ENCODE measurements at places on chromosomes 12 and 14.

DNA sequence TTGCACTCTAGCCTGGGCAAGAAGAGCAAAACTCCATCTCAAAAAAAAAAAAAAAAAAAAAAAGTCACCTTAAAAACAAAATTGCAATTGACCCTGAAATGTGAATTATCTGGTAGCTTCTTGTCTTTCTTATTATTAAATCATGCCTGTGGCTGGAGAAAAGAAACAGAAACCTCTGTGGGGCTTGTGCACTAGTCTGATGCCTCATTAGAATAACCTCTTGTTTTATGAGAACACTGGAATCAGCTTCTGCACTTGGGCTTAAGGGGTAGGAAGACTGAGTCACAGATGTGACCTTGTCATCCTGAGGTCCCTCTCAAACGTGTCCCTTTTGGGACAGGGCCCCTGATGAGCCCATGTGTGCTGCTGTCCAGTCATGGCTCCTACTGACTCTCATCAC, 237.9 kb downstream of the DACT1 start:
- H3K36me3 ChIP-seq = no peaks in the 10 kb centered on the region
- DNase-seq = no peak
- no peaks in the 10 kb centered on the region for H3K27me3 ChIP-seq
- H3K27ac ChIP-seq = no peak overlapping the region

GRCh38 chr12:103050273-103050672, 92.8 kb downstream of the ASCL1 start:
- DNase-seq = no peak
- H3K27ac ChIP-seq = no peak overlapping the region
- no peak overlapping the region for H3K4me3 ChIP-seq
- H3K36me3 ChIP-seq = no peaks in the 10 kb centered on the region
- H3K4me1 ChIP-seq = no peaks in the 10 kb centered on the region

GRCh38 chr14:74843653-74844052, 32.3 kb downstream of the PROX2 start:
- no peaks in the 10 kb centered on the region for H3K27me3 ChIP-seq
- H3K27ac ChIP-seq = no peak overlapping the region
- no peak for DNase-seq
- peaks cover 10% of the 10 kb centered on the region for H3K36me3 ChIP-seq

- peaks cover 8% of the 10 kb centered on the region for H3K4me1 ChIP-seq
- no peak for DNase-seq
- H3K36me3 ChIP-seq = no peaks in the 10 kb centered on the region
- no peak overlapping the region for H3K27ac ChIP-seq
- H3K4me3 ChIP-seq = no peak overlapping the region
- no peaks in the 10 kb centered on the region for H3K27me3 ChIP-seq
Observed at GRCh38 chr14:23933742-23934128, 19.8 kb upstream of the DHRS4 start.

GRCh38 chr12:127559349-127560040, 707.5 kb upstream of the TMEM132C start:
- H3K27ac ChIP-seq = no peak overlapping the region
- no peaks in the 10 kb centered on the region for H3K36me3 ChIP-seq
- peaks cover 9% of the 10 kb centered on the region for H3K4me1 ChIP-seq
- H3K4me3 ChIP-seq = no peak overlapping the region
- no peak for DNase-seq

DNA sequence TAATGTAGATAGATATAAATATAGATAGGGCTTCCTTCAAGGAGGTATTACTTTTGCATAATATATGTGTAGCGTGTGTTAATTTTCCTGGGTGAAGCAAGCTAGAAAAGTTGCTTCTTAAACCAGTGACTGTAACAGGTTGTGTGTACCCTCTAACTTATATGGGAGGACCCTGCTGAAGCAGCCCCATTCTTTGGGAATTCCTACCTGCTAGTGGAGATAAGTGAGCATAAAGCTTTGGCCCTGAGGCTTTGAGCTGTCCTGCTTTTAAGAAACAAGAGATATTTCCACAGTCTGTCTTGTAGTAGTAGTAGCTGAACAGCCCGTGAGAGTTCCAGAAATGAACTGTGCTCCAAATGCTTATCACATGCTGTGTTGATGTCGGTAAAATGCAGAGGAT, 8.6 kb downstream of the RMST start:
- H3K27me3 ChIP-seq = no peaks in the 10 kb centered on the region
- no peak overlapping the region for H3K27ac ChIP-seq
- H3K36me3 ChIP-seq = no peaks in the 10 kb centered on the region
- H3K4me1 ChIP-seq = no peaks in the 10 kb centered on the region
- DNase-seq = no peak
- no peak overlapping the region for H3K4me3 ChIP-seq

DNA sequence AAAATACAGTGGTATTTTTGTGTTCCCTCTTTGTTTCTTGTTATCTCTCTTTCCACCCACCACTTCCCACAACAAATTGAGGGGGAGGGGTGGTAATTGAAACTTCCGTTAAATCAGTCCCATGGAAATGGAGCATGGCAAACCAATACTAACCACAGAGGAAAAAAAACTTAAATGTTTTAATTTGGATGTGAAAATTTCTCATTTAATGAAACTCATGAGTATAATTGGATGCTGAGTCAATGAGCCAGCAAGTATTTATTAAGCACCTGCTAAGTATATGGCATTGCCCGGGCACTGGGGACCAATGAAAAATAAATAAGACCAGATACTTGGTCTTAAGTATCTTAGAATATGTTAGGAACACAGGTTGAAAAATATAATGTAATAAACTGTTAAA, 147.5 kb downstream of the KCNH5 start:
- H3K27ac ChIP-seq = no peak overlapping the region
- no peaks in the 10 kb centered on the region for H3K4me1 ChIP-seq
- no peaks in the 10 kb centered on the region for H3K27me3 ChIP-seq
- H3K36me3 ChIP-seq = no peaks in the 10 kb centered on the region

GRCh38 chr14:29220072-29220471, 453.5 kb downstream of the FOXG1 start:
- H3K36me3 ChIP-seq = no peaks in the 10 kb centered on the region
- no peak overlapping the region for H3K27ac ChIP-seq

DNA sequence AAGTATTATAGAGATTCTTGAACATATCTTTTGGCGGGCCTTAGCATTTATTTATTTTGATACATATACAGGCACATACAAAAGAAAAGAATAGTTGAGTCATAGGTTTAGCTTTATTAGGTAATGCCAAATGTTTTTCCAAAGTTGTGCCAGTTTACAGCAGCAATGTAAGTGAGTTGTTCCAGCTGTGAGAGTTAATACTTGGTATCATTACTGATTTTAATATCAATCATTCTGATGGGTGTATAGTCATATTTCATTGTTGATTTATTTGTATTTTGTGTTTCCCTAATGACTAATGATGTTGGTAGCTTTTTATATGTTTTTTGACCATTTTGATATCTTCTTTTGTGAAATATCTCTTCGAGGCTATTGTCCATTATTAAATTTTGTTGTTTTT, 122.4 kb downstream of the MIPOL1 start:
- no peaks in the 10 kb centered on the region for H3K36me3 ChIP-seq
- no peak overlapping the region for H3K4me3 ChIP-seq
- H3K27me3 ChIP-seq = no peaks in the 10 kb centered on the region
- no peak for DNase-seq
- no peak overlapping the region for H3K27ac ChIP-seq

DNA sequence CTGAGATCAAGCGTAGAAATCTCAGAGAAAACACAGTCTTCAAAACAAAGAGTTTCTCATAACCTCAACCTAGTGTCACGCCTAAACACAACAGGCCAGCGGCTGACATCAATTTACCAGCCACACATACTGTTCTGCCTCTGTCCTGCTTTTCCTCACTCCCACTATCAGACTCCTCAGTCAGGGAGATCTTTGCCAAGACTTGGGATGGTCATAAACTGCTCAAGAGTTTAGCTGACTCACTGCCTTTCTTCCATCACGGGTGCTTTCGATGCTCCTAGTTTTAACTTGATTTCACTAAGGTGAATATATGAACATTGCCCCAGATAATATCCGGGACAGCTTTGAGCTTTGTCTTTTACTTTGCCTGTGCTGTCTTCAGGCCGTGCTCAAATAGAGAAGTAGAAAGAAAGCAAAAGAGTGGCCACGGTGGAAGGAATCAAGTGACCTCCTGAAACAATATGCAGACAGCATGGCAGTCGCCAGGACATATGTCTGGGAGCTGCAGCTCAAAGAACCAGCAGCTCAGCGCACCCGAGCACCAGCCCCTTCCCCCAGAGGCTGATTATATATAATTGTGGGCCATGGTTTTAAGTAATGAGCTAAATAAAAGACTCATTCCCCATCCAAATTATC, 12.1 kb downstream of the MDM1 start:
- no peaks in the 10 kb centered on the region for H3K4me1 ChIP-seq
- no peak for DNase-seq
- no peaks in the 10 kb centered on the region for H3K27me3 ChIP-seq
- H3K27ac ChIP-seq = no peak overlapping the region
- H3K4me3 ChIP-seq = no peak overlapping the region

GRCh38 chr12:108778053-108778452, 46.7 kb upstream of the CORO1C start:
- H3K4me3 ChIP-seq = no peak overlapping the region
- peaks cover 28% of the 10 kb centered on the region for H3K4me1 ChIP-seq
- DNase-seq = no peak
- no peak overlapping the region for H3K27ac ChIP-seq
- H3K27me3 ChIP-seq = no peaks in the 10 kb centered on the region

All from lower lobe of right lung (tissue), 2 donors.